ENCODE measurements at places on chromosomes 3 and 15.
A peak's percentile ranks its signal among the peaks of the same experiment; 100 is the strongest.

GRCh38 chr3:8578282-8578681, 66.3 kb downstream of the SSUH2 start:
- no peak for DNase-seq

DNA sequence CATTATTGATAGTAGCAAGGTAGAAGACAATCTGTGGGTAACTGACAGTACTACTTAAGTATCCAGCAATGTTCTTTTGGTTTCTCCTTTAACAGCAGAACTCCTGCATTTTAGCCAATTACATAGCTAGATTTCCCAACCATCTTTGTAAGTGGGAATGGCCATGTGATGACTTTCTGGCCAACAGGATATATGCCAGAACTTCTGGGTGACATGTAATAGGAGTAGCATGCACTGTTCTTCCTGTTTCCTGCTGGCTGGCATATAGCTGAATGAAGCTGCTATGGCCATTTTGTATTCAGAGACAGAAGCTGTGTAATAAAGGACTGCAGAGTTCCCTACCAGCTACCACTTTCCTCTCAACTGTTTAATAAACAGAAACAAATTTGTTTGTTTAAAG, 18.0 kb downstream of the SPICE1 start:
- DNase-seq: no peak

DNA sequence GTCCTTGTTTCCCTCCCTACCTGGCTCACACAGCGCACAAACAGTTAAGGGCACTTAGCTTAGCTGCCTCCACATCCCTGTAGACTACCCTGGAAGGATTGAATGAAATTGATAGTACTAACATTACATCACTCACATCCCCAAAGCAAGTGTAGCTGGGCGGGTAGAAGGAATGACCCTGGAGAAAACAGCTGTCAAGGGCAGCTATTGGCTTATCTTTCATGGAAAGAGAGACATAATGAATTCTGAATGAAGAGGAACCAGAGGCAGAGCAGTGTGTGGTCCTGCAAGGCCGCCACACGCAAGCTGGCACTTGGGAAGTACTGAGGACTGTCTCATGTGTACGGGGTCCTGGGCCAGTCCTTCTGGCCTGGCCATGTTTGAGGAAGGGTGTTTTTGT, 369.6 kb upstream of the RGMA start:
- no peak for DNase-seq

DNA sequence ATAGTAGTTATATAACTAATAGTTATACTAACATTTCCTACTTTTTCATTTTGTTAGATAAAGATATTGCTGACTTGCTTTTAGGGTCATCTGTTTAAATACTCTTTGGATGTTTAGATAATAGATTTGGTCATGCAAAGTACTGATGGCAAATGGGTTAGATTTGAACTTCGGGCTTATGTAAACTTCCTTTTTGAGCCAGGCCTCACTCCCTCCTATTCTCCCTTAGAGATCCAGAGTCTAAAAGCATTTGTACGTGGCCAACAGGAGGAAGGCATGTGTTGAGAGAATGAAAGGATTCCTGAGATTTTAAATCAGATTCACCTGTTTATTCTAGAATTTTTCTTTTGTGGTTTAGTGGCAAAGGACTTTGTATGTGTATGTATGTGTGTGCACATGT, 106.4 kb upstream of the GBE1 start:
- no peak for DNase-seq

DNA sequence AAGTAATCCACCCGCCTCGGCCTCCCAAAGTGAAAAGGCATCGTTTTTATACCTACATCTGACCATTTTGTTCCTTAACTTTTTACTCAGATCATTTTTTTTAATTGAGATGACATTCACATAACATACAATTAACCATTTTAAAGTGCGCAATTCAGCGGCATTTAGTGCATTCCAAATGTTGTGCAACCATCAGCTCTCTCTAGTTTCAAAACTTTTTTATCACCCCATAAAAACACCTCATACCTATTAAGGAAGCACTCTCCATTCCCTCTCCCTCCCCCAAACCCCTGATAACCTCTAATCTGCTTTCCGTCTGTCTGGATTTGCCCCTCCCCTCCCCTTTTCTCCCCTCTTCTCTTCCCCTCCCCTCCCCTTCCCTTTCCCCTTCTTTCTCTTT, 310.1 kb downstream of the UACA start:
- no peak for DNase-seq

DNA sequence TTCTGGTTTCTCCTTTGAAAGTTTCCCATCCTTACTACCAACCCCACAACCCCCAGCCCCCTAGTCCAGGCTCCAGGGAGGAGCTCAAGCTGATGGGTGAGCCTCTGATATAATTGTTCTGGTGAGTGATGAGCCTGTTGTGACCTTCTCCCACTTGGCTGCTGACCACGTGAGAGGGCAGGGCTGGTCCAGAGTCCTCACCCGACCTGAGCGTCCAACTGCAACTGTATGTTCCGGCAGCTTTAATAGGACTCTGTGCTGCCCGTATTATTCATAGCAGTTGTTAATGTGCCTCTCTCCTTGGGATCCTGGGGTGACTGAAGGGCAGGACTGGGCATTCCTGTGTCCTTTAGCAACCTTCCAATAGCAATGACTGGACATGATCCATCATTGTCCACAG, 56.2 kb downstream of the B3GNT5 start:
- DNase-seq: no peak

GRCh38 chr15:69992348-69992747, 105.4 kb downstream of the TLE3 start:
- DNase-seq: no peak

DNA sequence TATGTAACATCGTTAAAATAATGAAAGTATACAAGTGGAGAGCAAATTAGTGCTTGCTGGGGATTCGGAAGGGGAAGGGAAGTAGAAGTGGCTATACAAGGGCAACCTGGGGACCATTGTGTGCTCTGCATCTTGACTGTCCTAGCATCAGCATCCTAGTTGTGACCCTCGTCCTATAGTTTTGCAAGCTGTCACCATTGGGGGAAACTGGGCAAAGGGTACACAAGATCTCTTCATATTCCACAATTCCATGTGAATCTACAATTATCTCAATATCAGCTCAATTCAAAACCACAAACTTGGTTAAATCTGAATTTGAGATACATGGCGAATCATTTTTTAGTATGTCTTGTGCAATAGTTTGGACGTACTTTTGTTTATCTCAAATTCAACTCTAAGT, 30.9 kb downstream of the WNT7A start:
- no peak for DNase-seq

DNA sequence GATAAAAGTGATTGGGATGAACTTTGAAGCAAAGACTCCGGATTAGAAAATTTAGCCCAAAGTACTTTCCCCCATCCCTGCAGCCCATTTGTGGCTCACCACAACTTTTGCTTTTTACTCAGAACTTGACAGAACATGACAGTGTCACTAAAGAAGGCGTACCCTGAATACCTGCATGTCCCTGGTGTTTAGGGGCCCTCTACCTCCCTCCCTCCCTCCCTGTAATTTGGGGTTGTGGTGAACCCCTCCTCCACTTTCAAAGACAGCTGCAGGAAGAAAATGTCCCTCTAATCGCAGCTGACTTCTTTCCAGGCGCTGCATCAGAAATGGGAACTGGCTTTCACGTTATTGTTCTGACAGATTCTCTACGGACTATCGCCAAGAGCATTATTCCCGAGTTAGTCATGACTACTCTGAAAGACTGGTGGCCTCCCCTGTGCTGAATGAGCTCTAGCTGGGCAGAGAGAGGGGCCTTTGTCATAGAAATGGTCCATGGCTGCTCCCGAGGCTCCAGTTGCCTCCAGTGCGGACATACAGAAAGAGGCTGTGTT, 93.2 kb upstream of the ARHGEF3 start:
- DNase-seq: no peak

- DNase-seq: peak; percentile 9
Observed at GRCh38 chr3:178618197-178618596, 82.0 kb downstream of the KCNMB2 start.

- DNase-seq: peak; percentile 49
Observed at GRCh38 chr3:124351430-124352148, 359.7 kb upstream of the ROPN1 start.

GRCh38 chr3:124648551-124648950, 81.7 kb upstream of the UMPS start:
- no peak for DNase-seq

GRCh38 chr3:101988596-101988995, 139.3 kb downstream of the NFKBIZ start:
- DNase-seq: no peak

DNA sequence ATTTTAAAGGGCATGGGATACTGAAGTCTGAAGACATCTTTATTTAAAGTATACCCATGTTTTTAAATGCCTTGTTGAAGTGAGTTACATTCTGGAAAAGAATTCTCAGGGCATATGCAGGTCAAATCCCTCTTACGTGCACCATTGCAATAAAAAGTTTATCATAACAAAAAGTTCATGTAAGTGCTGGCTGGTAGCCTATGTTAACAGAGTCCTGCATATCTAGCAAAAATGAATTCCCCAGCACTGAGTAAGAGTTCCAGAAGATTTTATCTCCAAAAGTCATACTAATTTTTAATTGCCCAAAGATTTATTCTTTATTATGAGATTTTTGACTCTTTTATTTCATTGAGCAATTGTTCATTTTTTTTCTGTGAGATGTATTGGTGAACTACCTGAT, 104.7 kb upstream of the ROBO1 start:
- DNase-seq: no peak

GRCh38 chr3:43950775-43951174, 260.0 kb downstream of the ABHD5 start:
- no peak for DNase-seq

- DNase-seq: no peak
Observed at GRCh38 chr3:133979553-133979952, 50.2 kb downstream of the SLCO2A1 start.

DNA sequence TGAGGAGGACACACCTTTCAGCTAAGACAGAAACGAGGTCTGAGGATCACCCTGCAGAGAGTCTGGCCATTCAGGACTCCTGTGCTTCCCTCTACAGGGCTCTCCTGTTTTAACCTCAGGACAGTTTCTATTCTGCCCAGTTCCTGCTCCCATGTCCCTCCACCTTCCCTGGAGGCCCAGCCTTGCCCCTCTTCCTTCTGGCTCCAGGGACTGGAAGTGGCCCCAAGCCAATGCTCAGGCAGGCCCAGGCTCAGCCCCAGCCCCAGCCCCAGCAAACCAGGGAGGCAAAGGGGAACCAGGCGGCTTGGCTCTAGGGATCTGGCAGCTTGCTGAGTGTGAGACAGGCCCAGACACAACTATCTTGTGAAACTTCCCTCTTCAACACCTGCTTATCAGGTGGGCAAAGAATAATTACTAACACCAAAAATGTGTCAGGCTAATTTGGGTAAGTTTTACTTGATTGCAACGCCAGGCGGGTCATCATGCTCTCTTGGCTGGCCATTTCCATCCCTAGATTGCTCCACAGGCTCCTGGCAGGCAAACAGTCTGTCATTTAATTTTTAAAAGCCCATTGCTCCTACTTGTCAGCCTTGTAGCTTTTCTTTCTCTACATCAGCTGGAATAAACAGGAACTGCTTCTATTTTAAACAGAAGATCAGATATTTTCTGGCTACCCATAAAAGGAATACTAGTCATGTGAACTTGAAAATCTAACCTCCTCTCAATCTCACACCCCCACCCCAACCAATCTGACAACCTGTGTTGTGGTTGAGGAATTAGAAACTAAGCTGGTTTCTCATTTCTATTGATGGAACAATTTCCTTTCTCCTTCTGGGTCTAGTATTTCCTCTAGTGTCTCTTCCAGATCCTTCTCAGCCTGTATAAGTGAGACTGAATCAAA, 33.5 kb downstream of the UPK1B start:
- DNase-seq: no peak

DNA sequence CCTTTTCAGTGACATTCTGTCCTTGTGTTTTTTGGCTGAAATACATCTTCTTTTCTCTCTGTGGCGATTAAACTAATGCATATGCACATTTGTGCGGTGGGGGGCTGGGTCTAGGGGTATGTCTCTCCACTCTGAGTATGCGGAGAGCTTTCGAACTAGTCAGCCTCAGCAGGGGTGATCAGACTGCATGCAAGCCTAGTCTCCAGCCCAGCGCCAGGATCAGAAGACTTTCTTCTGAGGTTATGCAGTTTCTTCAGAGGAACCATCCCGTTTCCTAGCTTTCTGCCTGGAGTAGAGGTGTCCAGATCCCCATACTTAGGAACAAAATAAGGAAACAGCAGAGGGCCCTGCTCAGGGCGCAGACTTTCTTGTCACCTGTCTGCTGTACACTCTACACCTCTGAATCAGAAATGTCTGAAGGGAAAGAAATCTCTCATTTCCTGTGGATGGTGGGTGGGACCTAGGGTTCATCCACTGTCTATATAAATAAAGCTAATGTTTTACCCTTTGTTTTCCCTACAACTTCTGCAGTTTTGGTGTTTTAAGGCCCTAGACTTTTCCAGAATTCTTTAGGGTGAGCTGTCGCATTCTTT, 230.4 kb downstream of the ABHD5 start:
- DNase-seq: no peak

DNA sequence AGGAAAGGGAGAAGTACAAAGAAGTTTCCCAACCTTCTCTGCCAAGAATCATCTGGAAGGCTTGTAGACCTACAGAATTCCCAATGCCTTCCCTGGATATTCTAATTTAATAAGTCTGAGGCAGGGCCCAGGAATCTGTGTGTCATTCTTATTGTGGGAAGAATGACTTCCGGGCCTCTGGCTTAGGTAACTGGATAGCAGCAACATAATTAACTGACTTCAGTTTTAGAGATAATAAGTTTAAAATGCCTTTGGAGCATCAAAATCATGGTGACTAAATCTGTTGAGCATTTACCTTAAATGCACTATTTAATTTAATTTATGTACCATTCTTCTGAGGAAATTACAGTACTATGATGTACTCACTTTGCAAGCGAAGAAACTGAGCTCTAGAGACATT, 44.3 kb upstream of the TM4SF1 start:
- DNase-seq: no peak

DNA sequence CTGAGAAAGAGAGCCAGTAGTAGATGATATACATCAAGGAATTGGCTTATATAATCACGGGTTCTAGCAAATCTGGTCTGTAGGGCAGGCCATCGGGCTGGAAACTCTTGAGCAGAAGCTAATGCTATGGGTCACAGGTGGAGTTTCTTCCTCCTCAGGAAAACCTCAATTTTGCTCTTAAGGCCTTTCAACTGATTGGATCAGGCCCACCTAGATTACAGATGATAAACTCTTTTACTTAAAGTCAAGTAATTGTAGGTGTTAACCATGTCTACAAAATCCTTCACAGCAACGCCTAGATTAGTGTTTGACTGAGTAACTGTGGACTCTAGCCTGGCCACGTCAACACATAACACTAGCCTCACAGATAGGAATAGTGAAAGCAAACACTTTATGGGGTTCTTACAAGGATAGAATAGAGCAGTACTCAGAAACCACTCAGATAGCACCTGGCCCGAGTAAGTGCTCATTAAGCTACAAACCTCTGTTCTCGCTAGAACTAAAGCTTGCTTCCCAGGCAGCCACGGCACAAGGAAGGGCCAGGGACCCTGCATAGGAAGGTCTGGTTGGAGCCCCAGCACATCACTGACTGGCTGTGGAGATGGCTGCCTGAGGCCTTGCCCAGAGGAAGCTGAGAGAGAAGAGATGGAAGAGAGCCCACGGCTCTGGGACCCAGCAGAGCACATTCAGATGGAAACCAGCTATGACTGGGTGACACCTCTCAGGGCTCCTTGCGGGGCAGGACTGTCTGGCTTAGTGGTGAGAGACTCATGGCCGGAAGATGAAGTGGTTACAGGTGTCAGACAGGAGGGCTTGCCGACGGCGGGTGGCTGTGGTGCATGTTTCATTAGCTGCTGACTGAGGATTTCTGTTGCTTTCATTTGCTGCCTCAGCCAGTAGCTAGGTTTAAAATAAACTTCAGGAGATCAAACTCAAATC, 202.5 kb upstream of the TLE3 start:
- no peak for DNase-seq

GRCh38 chr3:177519588-177519987, 322.3 kb upstream of the TBL1XR1 start:
- no peak for DNase-seq

GRCh38 chr3:72957297-72957696, 39.3 kb upstream of the PPP4R2 start:
- DNase-seq: no peak
